ENCODE measurements at places on chromosomes 11 and 22.

GRCh38 chr11:100929377-100929776 lies 200.2 kb downstream of the PGR start:
- no peaks in the 10 kb centered on the region for H3K4me1 ChIP-seq
- no peak overlapping the region for H3K4me3 ChIP-seq
- no peak overlapping the region for H3K27ac ChIP-seq
- H3K27me3 ChIP-seq = no peaks in the 10 kb centered on the region
- DNase-seq = no peak
- no peaks in the 10 kb centered on the region for H3K36me3 ChIP-seq

- DNase-seq = no peak
- no peak overlapping the region for H3K4me3 ChIP-seq
- H3K27ac ChIP-seq = no peak overlapping the region
- H3K27me3 ChIP-seq = no peaks in the 10 kb centered on the region
- no peaks in the 10 kb centered on the region for H3K36me3 ChIP-seq
Observed at GRCh38 chr11:57309106-57310059, 15.4 kb downstream of the TNKS1BP1 start.

- H3K27ac ChIP-seq = no peak overlapping the region
- H3K4me3 ChIP-seq = no peak overlapping the region
- DNase-seq = no peak
- H3K36me3 ChIP-seq = no peaks in the 10 kb centered on the region
Observed at GRCh38 chr11:15590132-15590531, 475.4 kb downstream of the INSC start.

DNA sequence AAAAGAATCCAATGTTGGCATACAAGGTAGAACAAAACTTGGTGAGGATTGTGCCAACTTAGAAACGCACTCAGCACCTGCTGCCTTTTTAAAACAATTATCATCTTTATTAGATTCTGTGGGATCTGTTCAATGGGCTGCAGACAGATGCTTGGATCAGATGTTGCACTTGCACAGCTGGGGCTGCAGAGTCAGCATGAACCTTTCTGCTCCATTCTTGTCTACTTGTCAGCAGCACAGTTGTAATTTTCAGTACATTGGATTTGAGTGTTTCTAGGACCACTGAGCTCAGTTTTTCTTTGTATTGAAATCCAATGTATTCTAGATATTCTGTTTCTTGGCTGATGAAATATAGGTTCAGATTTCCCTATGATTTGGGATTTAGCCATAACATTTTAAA lies 164.5 kb downstream of the LUZP2 start:
- H3K27ac ChIP-seq = no peak overlapping the region
- H3K36me3 ChIP-seq = no peaks in the 10 kb centered on the region
- H3K4me1 ChIP-seq = no peaks in the 10 kb centered on the region
- no peak overlapping the region for H3K4me3 ChIP-seq
- no peak for DNase-seq

GRCh38 chr11:131279654-131280384 lies 90.6 kb upstream of the NTM start:
- no peak for DNase-seq
- H3K27me3 ChIP-seq = no peaks in the 10 kb centered on the region
- no peaks in the 10 kb centered on the region for H3K36me3 ChIP-seq
- no peak overlapping the region for H3K4me3 ChIP-seq

DNA sequence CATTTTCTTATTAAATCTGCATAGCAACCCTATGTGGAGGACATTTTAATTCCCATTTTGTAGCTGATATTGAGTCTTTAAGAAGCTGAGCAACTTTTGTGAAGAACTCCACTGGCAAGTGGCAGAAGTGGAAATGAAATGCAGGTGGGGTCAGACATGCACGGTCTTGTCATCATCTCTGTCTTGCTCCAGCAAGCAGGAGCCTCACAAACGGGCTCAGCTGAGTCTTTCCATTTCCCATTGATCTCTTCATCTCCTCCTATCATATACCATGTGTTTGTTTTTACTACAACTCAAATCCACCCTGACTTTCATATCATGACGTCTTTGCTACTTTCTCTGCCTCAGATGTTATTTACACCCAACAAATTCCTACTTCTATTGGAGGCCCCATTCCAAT lies 97.9 kb upstream of the TENM4 start:
- H3K27me3 ChIP-seq = no peaks in the 10 kb centered on the region
- no peak overlapping the region for H3K27ac ChIP-seq
- no peak for DNase-seq
- no peaks in the 10 kb centered on the region for H3K4me1 ChIP-seq
- H3K36me3 ChIP-seq = no peaks in the 10 kb centered on the region
- no peak overlapping the region for H3K4me3 ChIP-seq

DNA sequence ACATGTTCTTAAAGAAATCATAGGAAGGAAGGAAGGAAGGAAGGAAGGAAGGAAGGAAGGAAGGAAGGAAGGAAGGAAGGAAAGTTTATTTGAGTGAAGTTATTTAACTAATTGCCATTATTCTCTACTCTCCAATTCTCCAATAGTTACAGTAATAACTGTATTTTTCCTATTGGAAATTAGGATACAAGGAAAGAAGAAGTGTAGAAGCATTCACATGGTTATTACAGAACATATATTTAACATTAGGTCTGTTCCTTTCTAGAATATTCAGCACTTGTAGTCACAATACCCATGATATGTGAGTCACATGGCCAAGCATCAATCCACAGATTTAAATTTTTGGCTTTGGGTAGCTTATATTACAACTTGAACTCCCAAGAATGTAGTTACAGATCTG lies 230.6 kb downstream of the SOX6 start:
- no peaks in the 10 kb centered on the region for H3K36me3 ChIP-seq
- H3K27ac ChIP-seq = no peak overlapping the region
- H3K4me1 ChIP-seq = no peaks in the 10 kb centered on the region
- no peaks in the 10 kb centered on the region for H3K27me3 ChIP-seq

DNA sequence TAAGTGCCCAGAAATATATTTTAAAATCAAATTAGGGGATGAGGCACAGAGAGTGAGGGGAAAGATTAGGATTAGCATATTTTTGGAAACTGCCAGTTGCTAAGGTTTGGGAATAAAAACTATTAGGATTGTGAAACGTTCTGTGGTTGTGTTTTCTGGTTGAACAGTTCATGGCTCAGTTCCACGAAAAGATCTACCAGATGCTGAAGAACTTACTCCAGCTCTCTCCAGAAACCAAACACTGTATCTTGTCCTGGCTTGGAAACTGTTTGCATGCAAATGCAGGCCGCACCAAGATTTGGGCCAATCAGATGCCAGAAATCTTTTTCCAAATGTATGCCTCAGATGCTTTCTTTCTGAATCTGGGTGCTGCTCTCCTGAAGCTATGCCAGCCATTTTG lies 15.3 kb downstream of the UBE4A start:
- no peak overlapping the region for H3K4me3 ChIP-seq
- no peak for DNase-seq
- H3K36me3 ChIP-seq = peaks cover 96% of the 10 kb centered on the region
- H3K4me1 ChIP-seq = no peaks in the 10 kb centered on the region
- H3K27ac ChIP-seq = no peak overlapping the region
